ENCODE measurements at places on chromosomes 12 and 14. TPM values are rescaled to one million over a fixed set of nuclear protein-coding genes. Genes with fewer than 3 reads are reported as not detected.

The COQ5 gene
- 36.0 TPM for total RNA-seq

The CTSG gene
- total RNA-seq, result 0.56 TPM

The ACYP1 gene
- total RNA-seq, result 15.9 TPM

GRCh38 chr12:82896979-82897378 is 210.3 kb downstream of the TMTC2 start:
- H3K4me3 ChIP-seq, result no peak overlapping the region
- DNase-seq, result no peak
- H3K27ac ChIP-seq, result no peak overlapping the region
- H3K36me3 ChIP-seq, result no peaks in the 10 kb centered on the region

Data from heart left ventricle (tissue), 16 donors.